ENCODE measurements at places on chromosomes 11 and 22.

DNA sequence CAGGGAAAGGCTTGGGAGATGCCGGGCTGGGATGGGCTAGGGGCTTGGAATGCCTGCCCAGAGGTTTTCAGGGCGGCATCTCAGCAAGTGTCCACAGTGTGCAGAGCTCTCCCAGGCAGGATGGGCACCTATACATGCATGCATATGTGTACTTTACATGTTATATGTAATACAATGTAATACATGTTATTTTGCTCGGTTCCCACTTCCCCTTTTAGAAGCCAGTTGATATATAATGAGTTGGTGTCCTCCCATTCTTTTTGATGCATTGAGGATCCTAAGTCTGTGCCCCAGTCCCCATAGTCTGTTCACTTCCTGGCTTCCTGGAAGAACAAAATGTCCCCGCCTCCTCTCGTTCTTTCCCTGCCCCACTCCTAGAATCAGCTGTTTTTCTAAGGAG is 20.1 kb upstream of the EIF3D start:
- DNase-seq, result no peak

DNA sequence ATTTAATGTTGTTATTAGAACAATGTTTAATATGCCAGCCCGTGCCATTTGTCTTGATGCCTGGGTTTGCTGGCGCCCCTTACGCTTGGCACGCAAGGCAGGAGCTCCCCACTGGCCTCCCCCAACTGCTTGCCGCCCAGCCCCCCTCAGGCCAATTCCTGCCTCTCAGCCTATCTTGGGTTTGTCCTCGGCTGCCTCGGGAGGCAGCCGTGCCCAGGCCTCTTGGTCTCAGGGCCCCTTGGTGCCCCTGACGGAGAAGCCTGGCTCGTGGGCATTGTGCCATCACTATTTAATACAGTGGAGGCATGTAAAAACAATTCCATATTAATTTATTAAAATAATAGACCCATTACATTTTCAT is 119.8 kb downstream of the KCNQ1OT1 start:
- no peak for DNase-seq

DNA sequence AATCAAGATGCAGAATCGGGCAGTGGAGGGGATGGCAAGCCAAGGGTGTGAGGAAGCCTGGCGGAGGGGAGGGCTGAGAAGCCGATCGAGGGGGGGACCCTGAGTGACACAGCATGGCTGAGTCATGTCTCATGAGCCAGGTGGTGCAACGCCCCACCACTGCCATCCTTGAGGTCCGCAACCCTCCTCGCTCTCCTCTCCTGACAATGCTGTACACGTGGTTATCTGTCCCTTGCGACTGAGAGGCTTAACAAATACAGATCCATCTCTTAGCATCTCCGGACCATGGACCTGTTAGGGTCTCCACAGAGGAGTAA is 14.2 kb downstream of the SLC22A12 start:
- no peak for DNase-seq

GRCh38 chr11:86046116-86046515 is 22.8 kb downstream of the PICALM start:
- DNase-seq, result no peak

DNA sequence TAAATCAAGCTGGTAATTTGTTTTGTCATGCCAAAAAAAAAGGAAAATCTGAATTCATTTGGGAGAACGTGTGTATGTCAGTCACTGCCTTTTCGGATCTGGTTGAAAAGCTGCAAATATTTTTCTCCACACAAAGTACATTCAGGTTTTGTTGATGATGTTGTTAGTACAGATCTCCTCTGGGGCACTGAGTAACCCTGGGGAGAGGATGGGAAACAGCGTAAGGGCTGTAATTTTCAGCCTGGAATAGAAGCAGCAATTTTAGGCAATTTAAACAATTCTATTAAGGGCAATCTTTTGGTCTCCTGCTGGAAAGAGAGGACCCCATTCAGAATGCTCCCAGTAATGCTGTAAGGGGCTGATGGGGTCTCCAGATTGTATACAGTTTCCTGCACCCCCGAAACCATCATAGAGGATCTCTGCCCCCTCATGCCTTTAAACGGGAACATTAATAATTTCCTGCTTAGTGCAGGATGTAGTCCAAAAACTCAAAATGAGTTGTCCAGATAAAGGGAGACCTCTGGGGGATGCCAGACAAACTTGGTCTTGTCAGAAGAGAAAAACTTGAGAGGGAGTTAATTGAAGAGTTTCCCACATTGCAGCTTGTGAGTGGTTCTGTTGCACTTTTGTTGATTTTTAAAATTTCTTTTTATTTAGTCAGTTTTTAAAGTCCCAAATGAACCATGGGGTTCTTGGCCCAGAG is 132.3 kb downstream of the COMMD9 start:
- DNase-seq, result no peak

DNA sequence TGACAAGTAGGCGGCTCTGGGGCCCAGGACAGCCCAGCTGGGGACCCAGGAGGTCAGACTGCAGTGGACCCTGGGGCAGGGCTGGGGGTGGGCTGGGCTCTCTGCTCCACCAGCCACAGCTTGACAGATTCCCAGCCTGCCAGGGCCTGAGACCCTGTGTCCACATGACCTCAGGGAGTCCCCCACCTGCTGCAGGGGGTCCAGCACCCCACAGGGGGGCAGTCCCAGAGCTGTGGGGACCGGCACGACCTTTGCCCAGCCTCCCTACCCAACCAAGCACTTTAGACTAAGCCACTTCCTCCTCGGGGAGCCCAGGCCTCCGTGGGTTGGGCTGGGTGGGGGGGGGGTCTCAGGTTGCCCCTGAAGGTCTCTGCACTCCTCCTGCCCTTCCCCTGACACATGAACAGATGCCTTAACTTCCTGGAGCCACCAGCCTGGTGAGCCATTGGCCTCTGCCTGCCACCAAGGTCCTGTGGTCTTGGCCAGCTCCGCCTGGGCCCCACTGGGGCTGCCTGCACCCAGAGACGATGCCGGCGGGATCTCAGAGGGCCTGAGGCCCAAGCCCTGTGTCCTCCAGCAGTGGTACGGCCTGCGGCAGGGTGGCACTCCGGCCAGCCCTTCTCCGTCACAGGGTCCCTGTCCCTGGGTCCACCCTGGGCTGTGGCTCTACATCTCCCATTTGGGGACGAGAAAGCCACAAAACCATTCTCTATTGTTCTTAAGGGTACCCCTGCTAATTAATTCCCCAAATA is 3.4 kb downstream of the CCDC188 start:
- no peak for DNase-seq

GRCh38 chr11:128784059-128784804 is 82.9 kb downstream of the KCNJ1 start:
- no peak for DNase-seq

DNA sequence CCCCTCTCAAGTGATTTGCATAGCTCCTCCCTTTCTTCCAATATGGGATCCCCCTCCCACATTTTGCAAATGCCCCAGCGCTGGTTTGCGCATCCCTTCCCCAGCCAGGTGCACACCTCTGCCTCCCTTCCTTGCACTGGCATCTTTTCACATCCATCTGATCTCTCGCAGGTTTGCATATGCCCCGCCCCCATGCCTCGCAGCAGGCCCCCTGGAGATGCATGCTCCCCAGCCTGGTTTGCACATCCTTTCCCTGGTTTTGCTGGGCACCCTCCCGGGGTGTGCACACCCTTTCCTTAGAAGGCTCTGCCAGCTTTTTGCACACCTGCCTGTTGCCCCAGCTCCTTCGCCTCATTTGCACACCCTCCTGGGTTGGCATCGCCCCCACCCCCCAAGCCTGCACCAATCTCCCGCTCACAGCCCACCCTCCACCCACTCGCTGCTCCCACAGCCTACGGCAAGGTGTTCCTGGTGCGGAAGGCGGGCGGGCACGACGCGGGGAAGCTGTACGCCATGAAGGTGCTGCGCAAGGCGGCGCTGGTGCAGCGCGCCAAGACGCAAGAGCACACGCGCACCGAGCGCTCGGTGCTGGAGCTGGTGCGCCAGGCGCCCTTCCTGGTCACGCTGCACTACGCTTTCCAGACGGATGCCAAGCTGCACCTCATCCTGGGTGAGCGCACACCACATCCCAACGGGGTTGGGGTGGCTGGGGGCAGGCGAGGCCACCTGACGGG is 917 bp downstream of the RPS6KA4 start:
- DNase-seq, result no peak

GRCh38 chr11:64629796-64630562 is 39.0 kb downstream of the SLC22A12 start:
- no peak for DNase-seq

GRCh38 chr22:46893281-46894020 is 131.0 kb downstream of the TBC1D22A start:
- no peak for DNase-seq
